Epithelial cell of proximal tubule (primary cell): ENCODE measurements at places on chromosomes 2 and 18. TPM values are rescaled to one million over a fixed set of nuclear protein-coding genes. Genes with fewer than 3 reads are reported as not detected.

- no peak for DNase-seq
Observed at GRCh38 chr2:240954436-240955305, 43.7 kb upstream of the SNED1 start.

- DNase-seq, result no peak
Observed at GRCh38 chr2:164427111-164427510, 194.2 kb downstream of the GRB14 start.

DNA sequence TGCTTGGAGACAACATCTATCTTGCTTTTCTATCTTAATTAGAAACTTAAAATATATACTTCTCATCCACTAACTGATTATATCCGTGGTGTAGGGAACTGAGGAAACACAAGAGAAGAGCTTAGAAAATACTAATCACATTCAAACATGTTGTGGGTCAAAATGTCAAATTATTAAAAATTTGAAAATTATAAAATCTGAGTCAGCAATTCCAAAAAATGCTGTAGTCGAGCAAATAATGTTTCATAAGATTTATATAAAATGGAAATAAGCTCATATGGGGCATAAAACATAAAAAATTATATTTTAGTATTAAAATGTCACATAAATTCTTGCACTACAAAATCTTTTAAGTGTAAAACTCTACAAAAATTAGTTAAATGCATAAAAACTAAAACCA lies 29.2 kb downstream of the SF3B1 start:
- DNase-seq, result no peak

- no peak for DNase-seq
Observed at GRCh38 chr2:8300216-8300615, 381.6 kb upstream of the ID2 start.

DNA sequence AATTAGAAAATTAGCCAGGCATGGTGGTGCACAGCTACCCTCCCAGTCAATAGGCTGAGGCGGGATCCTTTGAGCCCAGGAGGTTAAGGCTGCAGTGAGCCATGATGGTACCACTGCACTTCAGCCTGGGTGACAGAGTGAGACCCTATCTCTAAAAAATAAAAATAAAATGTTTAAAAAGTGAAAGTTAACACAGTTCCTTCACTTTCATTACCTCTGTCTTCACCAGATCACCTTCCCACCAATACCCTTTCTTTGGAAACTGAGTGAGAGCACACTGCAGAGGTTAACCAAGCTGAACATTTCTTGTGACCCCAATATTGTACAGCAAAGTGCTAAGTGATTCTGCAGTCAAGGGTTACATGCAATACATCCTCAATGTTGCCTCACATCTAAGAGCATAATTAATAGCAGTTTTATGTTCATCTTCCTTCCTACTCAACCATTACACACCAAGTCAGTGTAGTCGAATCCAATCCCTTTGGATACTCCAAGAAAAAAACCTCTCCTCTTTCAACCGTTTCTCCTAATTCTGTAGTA lies 1.7 kb downstream of the L3MBTL4 start:
- no peak for DNase-seq

GRCh38 chr18:23629444-23629946 lies 33.2 kb downstream of the ANKRD29 start:
- peak; percentile 80 for DNase-seq

GRCh38 chr2:120511536-120511935 lies 165.6 kb downstream of the INHBB start:
- DNase-seq, result no peak

The CPLX4 gene
- total RNA-seq, result not detected in 2 replicates

The ARMC9 gene
- 12.6 and 21.3 TPM in 2 replicates for total RNA-seq

The ALPI gene
- not detected in 2 replicates for total RNA-seq

The PRKAG3 gene
- total RNA-seq, result not detected in 2 replicates
